ENCODE measurements at places on chromosomes 7 and 10.
A peak's percentile ranks its signal among the peaks of the same experiment; 100 is the strongest.

DNA sequence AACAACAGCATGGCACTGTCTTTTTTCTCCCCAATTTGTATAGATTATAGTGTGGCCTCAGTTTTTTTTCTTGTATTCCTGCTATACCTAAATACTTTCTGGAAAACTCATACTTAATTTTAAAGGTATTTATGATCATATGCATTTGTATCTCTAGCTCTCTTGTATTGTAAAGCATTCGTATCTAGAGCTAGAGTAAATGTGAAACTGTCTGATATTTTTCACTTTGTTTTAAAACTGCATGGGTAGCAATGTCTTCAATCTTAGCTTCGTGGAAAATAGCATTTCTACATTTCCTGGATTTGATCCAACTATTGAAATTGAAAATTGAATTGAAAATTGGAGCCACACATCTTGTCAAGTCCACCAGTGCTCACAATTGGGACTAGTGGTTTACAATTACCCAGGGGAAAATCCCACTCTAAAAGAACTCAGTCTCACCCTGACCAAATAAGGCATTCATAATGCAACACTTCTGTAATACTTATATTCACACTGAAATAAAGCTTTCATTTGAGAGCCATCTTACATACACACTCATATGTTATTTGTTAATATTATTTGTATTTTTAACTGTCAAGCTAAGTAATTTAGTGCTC lies 51.3 kb upstream of the KLF6 start:
- no peaks in the 10 kb centered on the region for H3K4me1 ChIP-seq
- no peak overlapping the region for H3K27ac ChIP-seq
- DNase-seq: no peak
- H3K27me3 ChIP-seq: no peaks in the 10 kb centered on the region
- no peak overlapping the region for H3K4me3 ChIP-seq
- H3K36me3 ChIP-seq: no peaks in the 10 kb centered on the region

DNA sequence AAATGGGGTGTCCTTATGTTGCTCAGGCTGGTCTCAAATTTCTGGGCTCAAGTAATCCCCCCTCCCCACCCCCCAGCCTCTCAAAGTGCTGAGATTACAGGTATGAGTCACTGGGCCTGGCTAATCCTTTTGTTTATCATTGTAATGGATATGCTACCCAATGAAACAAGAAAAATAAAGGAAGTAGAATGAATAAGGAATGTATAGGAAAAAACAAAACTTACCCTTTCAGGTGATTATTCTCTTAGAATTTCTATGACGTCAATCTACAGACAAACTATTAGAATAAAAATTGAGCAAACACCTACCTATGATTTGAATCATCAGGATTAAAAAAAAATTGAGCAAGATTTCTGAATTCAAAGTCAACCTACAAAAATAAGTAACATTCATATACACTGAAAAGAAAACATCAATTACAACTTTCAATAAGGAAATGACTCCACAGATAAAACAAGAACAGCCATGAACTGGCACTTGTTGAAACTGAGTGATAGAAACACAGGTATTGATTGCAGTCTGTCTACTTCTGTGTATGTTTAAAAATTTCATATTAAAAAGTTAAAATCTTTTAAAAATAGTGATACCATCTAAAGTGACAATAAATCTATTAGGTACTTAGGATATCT lies 12.2 kb downstream of the ADAM12 start:
- H3K27ac ChIP-seq: no peak overlapping the region
- no peak for DNase-seq
- H3K36me3 ChIP-seq: no peaks in the 10 kb centered on the region
- no peak overlapping the region for H3K4me3 ChIP-seq
- H3K4me1 ChIP-seq: no peaks in the 10 kb centered on the region
- peaks cover 28% of the 10 kb centered on the region for H3K27me3 ChIP-seq

DNA sequence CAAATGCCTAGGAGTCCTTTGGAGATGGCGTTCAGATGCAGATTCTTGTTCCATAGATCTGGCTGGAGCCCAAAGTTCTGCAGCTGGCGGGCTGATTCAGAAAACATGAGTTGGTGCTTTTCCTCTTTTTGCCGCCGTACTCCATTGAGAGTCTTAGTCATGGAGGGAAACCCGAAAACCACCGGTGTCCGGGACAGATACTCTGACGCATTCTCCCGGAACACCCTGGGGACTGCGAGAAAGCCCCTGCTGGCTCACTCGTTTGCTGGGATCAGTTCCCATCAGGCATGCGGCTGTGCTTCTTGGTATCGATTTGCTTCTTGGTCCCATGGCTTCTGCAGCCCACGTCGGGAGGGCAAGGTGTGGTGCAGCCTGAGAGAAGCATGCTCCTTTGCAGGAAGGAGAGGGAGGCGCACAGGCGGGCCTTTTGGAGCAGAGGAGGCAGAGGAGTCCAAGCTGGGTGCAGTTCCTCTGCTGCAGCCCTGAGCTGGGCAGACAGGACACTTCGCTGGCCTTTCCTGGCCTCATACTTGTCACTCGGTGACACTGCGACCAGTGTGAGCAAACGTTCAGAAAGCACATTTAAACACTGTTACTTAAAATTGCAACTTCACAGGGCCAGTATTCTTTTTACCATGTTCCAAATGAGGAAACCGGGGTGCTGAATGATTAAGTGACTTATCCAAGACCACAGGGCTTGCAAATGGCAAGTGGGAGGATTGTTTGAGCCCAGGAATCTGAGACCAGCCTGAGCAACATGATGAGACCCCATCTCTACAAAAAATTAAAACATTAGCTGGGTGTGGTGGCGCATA lies 30.6 kb upstream of the PFKFB3 start:
- no peaks in the 10 kb centered on the region for H3K4me1 ChIP-seq
- no peak overlapping the region for H3K27ac ChIP-seq
- H3K36me3 ChIP-seq: peaks cover under 1% of the 10 kb centered on the region
- no peak for DNase-seq
- H3K4me3 ChIP-seq: no peak overlapping the region
- H3K27me3 ChIP-seq: no peaks in the 10 kb centered on the region

- H3K36me3 ChIP-seq: no peaks in the 10 kb centered on the region
- H3K4me1 ChIP-seq: peaks cover 13% of the 10 kb centered on the region
- no peak overlapping the region for H3K4me3 ChIP-seq
- H3K27me3 ChIP-seq: peaks cover 13% of the 10 kb centered on the region
- no peak for DNase-seq
Measured at GRCh38 chr10:114408968-114409444, 4.7 kb upstream of the AFAP1L2 start.

DNA sequence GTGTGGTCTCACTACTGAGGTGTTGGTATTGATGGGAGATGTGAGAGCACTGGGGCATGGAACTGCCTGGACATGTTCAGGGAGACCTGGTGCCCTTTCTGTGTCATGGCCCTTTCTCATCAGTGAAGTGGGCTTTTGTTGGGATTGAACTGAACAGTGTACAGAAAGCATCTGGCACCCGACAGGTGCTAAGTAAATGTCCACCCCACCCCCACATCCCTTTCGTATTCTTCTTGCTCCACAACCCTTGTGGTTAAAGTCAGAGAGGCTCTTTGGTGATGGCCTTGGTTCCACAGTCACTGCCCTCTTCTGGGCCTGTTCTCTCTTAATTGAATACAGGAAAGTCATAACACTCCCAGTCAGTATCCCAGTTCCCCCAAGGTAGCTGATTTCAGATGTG lies 5.4 kb downstream of the NOM1 start:
- DNase-seq: no peak
- H3K36me3 ChIP-seq: peaks cover 65% of the 10 kb centered on the region
- H3K27ac ChIP-seq: no peak overlapping the region
- no peaks in the 10 kb centered on the region for H3K27me3 ChIP-seq
- H3K4me1 ChIP-seq: peaks cover 6% of the 10 kb centered on the region

- H3K36me3 ChIP-seq: no peaks in the 10 kb centered on the region
- no peak overlapping the region for H3K4me3 ChIP-seq
- no peak overlapping the region for H3K27ac ChIP-seq
- no peaks in the 10 kb centered on the region for H3K4me1 ChIP-seq
- H3K27me3 ChIP-seq: no peaks in the 10 kb centered on the region
Measured at GRCh38 chr7:52711951-52712350, 323.5 kb upstream of the POM121L12 start.

GRCh38 chr10:15097011-15097812 lies at the start of gene RPP38:
Gene RPP38 (plus strand): TSS chr10:15097355. CDS start chr10:15103315, 5,960 bp downstream.
- peak within 1 kb of the TSS; percentile 98 for H3K27ac ChIP-seq
- H3K36me3 ChIP-seq: peaks cover under 1% of the 10 kb centered on the region
- peaks cover 8% of the 10 kb centered on the region for H3K4me1 ChIP-seq
- H3K4me3 ChIP-seq: peak within 1 kb of the TSS; percentile 80
- DNase-seq: peak; percentile 88

- no peaks in the 10 kb centered on the region for H3K4me1 ChIP-seq
- no peak overlapping the region for H3K4me3 ChIP-seq
- H3K27me3 ChIP-seq: no peaks in the 10 kb centered on the region
- no peak for DNase-seq
Measured at GRCh38 chr10:10367264-10367663, 650.4 kb upstream of the CELF2 start.

- no peak overlapping the region for H3K27ac ChIP-seq
- H3K27me3 ChIP-seq: no peaks in the 10 kb centered on the region
- H3K4me1 ChIP-seq: no peaks in the 10 kb centered on the region
- H3K4me3 ChIP-seq: no peak overlapping the region
- no peaks in the 10 kb centered on the region for H3K36me3 ChIP-seq
Measured at GRCh38 chr10:129912986-129913695, 50.9 kb downstream of the EBF3 start.

- no peak overlapping the region for H3K4me3 ChIP-seq
- no peaks in the 10 kb centered on the region for H3K36me3 ChIP-seq
- H3K27me3 ChIP-seq: peaks cover 21% of the 10 kb centered on the region
- no peak for DNase-seq
Measured at GRCh38 chr10:51932530-51932929, 233.1 kb upstream of the CSTF2T start.

DNA sequence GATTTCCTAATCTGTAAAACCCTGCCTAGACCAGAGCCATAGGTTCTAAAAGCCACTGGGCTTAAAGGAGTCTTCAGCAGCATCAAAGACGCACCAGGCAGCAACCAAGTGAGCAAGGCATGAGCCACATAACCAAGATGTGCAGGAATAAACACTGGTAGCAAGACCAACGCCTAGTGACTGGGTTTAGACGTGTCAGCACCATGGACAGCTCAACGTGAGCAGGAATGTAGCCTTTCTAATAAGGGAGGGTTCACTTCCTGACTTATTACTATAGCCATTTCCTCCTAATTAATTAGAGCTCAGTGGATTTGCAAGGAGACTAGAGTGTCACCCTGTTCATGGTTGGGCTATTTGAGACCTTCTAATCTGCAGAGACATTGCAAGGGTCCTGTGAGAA lies 223.7 kb downstream of the LHFPL3 start:
- no peaks in the 10 kb centered on the region for H3K36me3 ChIP-seq
- DNase-seq: peak; percentile 2
- no peaks in the 10 kb centered on the region for H3K27me3 ChIP-seq
- no peak overlapping the region for H3K4me3 ChIP-seq
- no peaks in the 10 kb centered on the region for H3K4me1 ChIP-seq
- no peak overlapping the region for H3K27ac ChIP-seq

GRCh38 chr7:154306036-154306435 lies 253.8 kb downstream of the DPP6 start:
- no peak overlapping the region for H3K4me3 ChIP-seq
- no peaks in the 10 kb centered on the region for H3K27me3 ChIP-seq
- no peak overlapping the region for H3K27ac ChIP-seq
- no peaks in the 10 kb centered on the region for H3K4me1 ChIP-seq
- no peak for DNase-seq
- no peaks in the 10 kb centered on the region for H3K36me3 ChIP-seq

DNA sequence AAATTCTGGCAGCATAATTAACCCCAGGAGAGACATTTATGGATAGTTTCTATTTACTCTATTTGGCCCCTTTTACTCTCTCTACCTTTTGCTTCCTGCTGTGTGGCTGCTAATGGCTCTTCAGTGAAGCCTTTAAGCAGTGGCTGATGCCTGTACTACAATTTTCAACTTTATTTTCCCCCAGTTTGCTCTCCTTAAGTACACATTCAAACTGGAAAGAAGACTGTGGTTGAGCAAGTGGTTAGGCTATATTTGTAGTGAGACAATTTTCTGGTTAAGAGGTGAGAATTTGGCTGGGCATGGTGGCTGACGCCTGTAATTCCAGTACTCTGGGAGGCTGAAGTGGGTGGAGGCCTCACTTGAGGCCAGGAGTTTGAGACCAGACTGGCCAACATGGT lies 8.5 kb upstream of the RSBN1L start:
- H3K4me3 ChIP-seq: no peak overlapping the region
- DNase-seq: no peak
- no peaks in the 10 kb centered on the region for H3K4me1 ChIP-seq
- no peak overlapping the region for H3K27ac ChIP-seq

DNA sequence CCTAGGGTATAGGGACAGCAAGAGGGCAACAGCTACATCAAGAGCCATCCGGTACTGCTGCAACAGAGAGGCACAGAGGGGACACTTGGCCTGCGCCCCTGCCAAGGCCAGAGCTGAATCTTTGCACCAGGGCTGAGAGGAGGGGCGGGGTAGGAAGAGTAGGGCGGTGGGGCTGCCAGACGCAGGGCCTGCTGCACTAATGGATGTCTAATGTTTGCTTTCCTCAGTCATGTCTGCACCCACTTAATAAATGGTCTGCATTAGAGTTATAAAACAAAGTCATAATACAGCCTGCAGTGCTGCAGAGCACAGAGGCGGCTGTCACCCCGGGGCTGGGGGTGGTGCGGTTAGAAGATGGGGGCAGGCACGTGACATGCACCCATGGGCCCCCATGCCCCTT lies 42.2 kb upstream of the SLC29A3 start:
- no peaks in the 10 kb centered on the region for H3K27me3 ChIP-seq
- no peaks in the 10 kb centered on the region for H3K36me3 ChIP-seq
- H3K4me1 ChIP-seq: peaks cover 18% of the 10 kb centered on the region
- no peak overlapping the region for H3K27ac ChIP-seq
- no peak for DNase-seq

DNA sequence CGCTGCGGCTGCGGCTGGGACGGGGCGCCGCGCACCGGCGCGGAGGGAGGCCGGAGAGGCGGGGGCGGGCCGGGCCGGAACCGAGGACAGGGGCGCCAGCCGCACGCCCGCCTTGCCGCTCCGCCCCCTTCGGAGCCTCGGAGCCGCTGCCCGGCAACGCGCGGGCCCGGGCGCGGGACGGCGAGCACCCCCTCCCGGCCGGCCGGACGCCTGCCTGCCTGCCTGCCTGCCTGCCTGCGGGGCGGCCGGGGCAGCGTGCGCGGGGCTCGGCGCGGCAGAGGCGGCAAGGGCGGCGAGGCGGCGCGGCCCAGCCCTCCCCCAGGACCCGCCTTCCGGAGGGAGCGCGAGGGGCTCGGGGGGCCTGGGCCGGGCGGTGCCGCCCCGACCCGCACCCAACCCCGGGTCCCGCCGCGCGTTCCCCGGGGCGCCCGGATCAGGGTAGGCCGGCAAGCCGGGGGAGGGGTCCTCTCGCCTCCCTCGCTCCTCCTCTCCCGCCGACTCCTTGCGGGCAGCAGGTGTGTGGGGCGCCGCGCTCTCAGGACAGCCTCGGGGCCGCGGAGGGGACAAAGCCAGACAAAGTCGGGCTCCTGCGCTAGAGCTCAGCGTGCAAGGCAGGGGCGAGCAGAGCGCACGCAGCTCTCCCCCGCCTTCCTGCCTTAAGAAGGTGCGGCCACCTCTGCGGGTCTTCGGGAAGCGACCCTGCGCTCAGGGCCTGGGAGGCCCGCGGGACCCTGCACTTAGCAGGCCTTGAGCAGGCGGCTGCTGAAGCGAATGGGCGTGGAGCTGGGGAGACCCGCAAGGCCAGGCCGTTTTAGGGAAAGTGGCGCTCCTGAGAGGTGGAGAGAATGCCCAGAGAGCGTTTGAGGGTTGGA lies at the start of gene KIAA1549:
TSS of gene KIAA1549 (minus strand) at position 58 of the 872 bp plus-strand sequence. CDS start 120 bp downstream, outside the sequence.
- peak within 1 kb of the TSS; percentile 74 for H3K4me3 ChIP-seq
- H3K4me1 ChIP-seq: peaks cover 3% of the 10 kb centered on the region
- peak; percentile 12 for DNase-seq
- peak within 1 kb of the TSS; percentile 61 for H3K27ac ChIP-seq
- no peaks in the 10 kb centered on the region for H3K36me3 ChIP-seq

Measured in HCT116 (cell line).